ENCODE measurements at places on chromosomes 6 and 20.

DNA sequence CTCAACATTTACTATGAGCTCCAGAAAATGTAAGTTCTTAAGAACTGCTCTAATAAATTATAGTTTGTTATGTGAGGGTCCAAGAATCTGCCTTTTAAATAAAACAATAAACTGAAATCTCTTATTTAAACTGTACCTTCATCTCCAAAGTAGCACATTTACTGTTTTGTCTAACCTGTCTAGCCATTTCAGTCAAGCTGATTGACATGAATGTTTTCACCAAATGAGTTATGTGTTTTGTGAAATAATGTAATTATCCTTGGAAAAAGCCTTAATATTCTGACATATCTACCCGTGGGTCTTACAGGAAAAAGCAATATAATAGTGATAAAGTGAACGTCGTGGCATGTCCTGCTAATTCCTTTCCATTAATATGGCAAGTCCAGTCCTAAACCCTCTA lies 57.8 kb downstream of the OPRM1 start:
- no peak for DNase-seq

DNA sequence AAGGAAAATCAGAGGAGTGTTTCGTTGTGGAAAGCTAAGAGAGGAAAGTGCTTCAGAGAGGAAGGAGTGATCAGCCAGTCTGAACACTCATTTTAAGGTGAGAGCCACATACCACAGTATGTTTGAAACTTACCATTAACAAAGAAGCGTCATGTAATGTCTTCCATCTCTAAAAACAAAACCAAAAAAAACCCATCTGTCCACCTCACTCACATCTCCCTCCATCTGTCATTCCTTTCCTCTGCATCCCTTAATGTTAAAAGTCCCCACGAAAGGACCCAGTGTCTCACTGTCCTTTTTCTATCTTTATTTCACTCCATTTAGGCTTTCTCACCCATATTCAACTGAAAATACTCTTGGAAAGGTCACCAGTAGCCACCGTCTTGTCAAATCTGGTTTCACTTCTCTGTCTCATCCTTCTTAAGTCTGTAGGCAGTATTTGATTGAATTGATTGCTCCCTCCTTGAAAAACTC lies 59.4 kb upstream of the GNRH2 start:
- no peak for DNase-seq

DNA sequence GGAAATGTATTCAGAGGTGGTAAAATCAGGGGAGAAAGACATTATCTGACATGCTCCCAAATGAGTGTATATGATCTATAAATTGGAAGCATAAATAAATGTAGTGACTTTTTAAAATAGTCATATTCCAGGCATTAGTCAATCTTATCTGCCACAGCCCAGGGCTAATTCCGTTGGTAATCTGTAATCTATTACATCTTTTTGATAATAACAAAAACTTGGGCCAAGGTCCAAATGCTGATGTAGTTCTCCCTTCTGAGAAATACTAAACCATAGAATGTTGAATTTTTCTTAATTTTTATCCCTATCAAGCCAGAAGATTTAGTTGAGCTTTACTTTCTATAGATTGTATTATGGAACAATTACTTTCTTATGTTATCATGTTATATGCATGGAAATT lies 1279.8 kb downstream of the EPHA7 start:
- no peak for DNase-seq

GRCh38 chr20:33133373-33133941 lies 34.5 kb upstream of the BPIFA2 start:
- no peak for DNase-seq

DNA sequence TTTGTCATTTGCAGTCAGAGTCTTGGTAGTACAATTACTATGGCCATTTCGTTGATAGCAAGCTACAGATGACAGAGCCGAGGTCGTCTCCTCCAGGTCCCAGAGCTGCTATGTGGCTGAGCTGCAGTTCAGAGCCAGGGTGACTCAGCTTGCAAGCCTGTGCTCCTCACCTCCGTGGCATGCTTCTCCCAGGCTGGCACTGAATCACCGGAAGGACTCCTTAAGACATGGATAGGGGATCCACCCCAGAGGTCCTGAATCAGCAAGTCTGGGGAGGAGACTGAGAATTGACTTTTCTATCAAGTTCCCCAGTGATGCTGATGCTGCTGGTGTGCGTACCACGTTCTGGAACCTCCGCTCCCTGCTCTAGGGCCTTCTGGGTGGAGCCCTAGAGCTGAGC lies 291.2 kb downstream of the CDH26 start:
- no peak for DNase-seq

DNA sequence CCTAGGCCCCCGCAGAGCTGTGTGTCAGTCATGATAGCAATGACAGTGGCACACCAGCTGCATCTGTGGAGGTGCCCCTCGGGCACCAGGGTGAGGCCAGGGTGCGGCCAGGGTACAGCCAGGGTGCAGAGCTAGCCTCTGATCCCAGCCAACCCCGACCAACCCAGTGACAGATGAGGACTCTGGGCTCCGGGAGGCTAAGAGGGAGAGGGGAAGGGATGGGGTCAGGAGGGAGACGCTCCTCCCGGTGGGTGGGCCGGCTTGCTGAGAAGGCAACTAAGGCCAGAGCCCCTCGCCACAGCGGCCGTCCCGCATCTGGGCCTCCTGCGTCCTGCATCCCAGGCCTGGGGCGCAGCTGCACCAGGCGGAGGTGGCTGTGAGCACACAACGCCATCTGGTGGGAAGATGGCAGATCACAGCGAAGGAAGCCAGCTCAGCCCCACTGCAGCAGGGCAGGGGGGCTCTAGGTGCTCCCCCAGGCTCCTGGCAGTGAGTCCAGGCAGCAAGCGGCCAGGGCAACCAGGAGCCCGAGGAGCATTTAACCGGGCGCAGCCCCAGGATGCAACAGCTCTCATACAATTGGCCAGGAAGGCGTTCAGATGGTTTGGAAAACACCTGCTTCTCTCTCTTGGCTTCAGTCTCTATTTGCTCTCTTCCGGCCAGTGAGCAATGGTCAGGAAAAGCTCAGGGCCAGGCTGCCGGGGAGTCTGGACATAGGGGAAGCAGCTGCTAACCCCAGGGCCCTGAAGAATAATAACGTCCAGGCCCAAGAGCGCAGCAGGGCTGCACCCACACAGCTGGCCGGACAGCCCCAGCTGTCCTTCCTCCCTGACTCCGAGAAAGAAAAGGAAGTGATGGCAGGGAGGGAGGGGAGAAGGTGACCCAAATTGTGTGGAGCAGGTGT lies 169.4 kb downstream of the TAF4 start:
- DNase-seq, result peak; percentile 35

Data from amygdala (tissue), 56 donors.